ENCODE measurements at places on chromosomes 5 and 9.
A peak's percentile ranks its signal among the peaks of the same experiment; 100 is the strongest.

DNA sequence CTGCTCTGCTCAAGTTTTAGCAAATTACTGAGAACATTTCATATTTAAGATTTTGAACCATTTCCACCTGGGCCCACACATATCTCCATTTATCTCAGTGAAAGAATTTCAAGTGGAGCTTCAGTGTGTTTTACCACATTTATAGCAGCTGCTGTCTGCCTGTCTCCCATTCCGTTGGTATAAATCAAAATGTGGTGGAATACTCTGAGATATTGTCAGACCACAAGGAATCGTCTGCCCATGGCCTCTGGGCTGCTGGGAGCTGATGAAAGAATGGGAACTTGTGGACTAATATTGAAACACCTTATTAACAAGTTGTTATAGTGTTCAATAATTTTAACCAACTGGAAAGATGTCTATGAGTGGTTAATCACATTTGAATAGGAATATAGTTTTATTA lies 33.3 kb downstream of the MAST4 start:
- DNase-seq, result no peak

GRCh38 chr5:151730381-151730780 lies 28.1 kb downstream of the ATOX1 start:
- DNase-seq, result no peak

DNA sequence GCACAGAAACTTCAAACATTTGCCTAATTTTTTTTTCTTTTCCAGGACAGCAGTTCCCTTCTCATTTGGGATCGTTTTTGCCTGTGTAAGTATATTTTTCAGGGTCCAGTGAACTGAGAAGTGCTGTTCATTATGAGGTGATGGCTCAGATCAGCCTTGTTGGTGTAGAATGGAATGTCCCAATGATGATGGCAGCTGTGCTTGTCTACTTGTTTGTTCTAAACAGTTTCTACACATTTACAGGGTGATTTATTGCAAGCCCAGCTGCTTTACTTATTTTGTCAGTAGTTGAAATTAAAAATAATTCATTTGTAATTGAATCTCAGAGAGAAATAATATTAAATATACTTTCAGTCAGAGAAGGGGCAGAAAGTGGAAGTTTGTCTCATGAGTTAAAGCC lies 337.6 kb upstream of the SEMA6A start:
- no peak for DNase-seq

DNA sequence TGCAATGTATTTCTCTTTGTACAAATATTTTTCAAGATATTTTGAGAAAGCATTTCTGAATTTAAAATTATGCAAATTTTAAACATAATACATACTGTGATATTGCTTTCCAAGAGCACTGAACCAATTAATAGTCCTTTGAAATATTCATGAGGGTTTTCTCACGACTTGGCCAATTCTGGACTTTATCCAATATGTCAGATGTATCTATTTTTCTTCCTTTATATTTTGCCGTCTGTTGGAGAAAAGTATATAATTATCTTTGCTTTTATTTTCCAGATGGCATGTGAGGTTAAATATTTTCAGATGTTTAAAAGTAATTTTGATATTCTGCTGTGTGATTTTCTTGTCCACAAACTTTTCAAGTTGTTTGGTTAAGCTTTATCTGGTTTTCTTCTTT lies 378.9 kb downstream of the SLCO4C1 start:
- no peak for DNase-seq

DNA sequence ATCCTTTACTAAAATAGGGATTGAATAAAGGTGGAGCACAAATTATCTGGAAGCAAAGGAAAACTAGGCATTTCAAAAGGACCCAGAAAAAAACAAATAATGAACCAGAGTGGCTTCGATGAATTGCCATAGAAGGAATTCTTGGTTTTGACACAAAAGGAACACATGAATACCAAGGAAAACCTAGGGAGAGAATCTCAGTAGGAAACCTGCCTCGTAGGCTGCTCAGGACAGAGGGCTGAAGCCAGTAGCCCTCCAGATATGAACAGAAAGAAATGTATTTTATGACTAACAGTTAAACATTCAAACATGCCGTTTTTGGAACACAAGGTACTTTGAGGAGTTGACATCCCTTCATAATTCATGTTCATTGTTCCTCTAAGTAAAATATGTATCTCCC lies 245.5 kb downstream of the SLF1 start:
- no peak for DNase-seq

DNA sequence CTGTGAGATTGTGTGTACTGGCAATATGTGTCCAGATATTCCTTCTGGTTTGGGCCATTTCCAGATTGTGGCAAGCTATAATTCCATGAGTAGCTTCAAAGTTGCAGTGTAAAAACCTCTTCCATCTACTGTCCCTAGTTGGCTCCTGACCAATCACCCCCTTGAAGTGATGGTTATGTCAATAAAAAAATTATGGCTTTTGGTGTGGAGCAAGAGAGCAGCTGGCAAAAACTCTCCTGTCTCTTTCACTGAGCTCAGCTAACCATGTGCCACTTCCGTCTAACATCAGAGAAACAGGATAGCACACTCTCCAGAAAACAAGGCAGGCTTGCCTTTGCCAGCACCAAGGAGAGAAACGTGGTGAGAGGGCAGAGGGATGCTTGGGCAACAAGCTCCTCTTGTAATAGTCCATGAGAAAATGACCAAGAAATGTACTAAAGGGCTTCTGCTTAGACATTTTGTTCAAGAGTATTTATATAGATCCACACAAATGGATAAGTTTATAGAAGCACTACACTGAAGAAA lies 914.4 kb upstream of the SEMA6A start:
- DNase-seq, result no peak

DNA sequence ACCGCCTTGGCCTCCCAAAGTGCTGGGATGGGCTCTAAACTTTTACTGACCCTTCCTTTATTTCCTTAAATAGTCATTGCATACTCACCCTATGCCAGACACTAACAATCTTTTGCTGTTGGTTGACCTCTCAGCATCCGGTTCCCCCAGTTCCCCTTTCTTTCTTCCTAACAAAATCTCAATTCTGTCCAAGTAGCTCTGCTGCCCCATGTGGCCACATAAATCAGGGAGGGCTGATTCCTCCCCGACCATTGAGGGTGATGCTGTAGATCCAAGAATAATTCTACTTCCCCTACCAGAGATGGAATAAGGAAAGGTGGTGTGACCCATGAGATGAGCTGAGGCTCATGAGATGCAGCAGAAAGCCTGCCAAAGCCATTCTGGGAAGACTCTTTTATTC lies 315.3 kb upstream of the MSX2 start:
- no peak for DNase-seq

GRCh38 chr9:89398621-89399020 lies 80.3 kb downstream of the SECISBP2 start:
- DNase-seq, result no peak

- DNase-seq, result no peak
Observed at GRCh38 chr5:52457810-52458209, 329.9 kb upstream of the ITGA1 start.

GRCh38 chr9:127905788-127906191 lies 6.4 kb upstream of the ST6GALNAC6 start:
- DNase-seq, result no peak

- no peak for DNase-seq
Observed at GRCh38 chr5:97338729-97339128, 155.7 kb upstream of the RIOK2 start.

- DNase-seq, result no peak
Observed at GRCh38 chr5:157574456-157575380, 857 bp downstream of the ADAM19 start.

- no peak for DNase-seq
Observed at GRCh38 chr9:134938346-134939079, 20.8 kb upstream of the FCN1 start.

DNA sequence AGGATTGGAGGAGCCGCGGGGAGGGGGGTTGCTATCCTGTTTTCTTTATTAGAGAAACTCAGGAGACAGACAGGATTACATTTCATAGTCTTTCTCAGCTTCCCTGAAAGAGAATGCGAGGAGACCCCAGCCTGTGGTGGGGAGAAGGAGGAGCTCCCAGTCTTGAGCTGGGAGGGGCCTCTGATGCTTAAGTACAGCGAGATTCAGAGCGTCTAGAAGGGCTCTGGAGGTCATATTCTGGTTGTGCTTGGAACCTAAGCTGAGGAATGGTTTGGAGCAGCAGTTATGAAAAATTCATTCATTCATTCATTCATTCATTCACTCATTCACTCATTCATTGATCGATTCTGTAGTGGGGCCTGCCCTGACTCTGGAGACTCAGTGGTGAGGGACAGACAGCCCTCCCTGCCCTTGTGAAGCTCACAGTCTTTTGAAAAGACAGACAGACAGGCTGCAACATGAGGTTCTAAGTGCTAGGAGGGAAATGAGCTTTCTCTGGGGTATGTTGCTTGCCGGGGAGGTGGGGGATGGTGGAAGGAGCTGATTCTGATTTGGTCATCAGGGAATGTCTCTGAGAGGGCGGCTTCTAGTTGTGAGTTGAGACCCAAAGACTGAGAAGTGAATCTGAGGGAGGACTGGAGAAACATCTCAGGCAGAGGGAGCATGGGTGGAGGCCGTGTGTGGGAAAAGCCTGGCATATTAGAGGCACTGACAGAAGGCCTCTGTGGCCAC lies 2.5 kb upstream of the SPRY4 start:
- DNase-seq, result no peak

- DNase-seq, result no peak
Observed at GRCh38 chr5:94969174-94969573, 315.7 kb downstream of the MCTP1 start.

DNA sequence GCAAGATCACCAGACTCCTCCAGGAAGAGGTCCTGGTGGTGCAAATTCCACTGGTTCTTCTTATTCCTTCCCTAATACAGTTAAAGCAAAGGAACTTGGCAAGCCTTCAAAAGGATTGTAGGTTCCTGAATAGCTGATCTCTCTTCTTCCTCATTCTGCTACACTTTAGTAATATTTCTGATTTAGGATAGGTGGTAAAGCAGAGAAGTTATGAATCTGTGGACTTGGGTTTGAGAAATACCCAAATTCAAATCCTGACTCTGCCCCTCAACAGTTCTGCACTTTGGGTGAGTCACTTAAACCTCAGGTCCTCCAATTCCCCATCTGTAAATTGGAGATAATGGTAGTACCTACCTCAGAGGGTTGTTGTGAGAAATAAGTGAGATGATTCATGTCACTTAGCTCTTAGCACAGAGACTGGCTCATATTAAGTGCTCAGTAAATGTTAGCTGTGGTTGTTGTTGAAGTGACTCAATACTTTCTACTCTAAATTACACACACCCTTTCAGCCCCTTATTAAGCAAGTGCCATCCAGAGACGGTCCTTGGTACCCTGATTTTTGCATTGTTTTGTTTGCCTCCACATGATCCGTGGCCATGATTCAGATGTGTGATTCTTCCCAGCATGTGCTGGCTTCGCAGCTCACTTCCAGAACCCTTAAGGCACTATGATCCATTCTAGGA lies 5.2 kb downstream of the SH3RF2 start:
- DNase-seq, result no peak

DNA sequence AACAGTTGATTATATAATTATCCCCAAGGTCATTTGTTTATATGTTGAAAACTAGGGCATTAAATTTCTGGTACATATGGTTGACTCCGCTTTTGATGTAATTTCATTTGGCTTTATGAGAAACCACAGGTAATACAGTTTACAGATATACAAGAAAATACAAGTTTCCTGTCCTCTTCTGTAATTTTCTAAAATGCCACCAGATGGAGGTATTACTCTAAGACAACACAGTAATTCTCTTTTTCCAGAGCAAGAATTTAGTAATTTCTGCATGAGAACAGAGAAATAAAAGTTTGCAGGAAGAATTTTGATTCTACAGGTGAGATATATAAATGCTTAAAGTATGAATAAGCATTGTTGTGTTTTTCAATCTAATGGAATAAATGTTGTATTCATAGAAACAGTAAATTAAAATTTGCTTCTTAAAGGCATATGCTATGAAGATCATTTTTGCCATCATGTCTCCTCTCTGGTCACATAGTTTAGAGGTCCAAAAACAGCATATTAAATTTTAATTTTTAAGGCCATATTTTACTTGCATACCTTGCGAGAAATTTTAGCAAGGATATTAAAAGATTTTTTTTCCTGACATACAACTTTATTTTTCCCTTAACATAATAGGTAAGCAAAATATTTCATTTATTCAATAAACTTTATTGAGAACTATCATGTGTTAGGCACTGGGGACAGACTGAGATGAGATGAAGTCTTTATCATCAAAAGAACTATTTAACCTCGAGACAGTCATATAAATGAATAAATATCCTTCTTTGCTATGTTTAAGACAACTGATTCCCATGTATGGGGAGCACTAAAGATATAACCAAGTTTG lies 22.7 kb downstream of the CHD1 start:
- peak; percentile 82 for DNase-seq

Measured in hematopoietic multipotent progenitor cell treated with erythropoietin and hydrocortisone succinate and interleukin-3 and kit ligand, for 17 days (in vitro differentiated cells).